ENCODE measurements at places on chromosomes 12 and 14.

DNA sequence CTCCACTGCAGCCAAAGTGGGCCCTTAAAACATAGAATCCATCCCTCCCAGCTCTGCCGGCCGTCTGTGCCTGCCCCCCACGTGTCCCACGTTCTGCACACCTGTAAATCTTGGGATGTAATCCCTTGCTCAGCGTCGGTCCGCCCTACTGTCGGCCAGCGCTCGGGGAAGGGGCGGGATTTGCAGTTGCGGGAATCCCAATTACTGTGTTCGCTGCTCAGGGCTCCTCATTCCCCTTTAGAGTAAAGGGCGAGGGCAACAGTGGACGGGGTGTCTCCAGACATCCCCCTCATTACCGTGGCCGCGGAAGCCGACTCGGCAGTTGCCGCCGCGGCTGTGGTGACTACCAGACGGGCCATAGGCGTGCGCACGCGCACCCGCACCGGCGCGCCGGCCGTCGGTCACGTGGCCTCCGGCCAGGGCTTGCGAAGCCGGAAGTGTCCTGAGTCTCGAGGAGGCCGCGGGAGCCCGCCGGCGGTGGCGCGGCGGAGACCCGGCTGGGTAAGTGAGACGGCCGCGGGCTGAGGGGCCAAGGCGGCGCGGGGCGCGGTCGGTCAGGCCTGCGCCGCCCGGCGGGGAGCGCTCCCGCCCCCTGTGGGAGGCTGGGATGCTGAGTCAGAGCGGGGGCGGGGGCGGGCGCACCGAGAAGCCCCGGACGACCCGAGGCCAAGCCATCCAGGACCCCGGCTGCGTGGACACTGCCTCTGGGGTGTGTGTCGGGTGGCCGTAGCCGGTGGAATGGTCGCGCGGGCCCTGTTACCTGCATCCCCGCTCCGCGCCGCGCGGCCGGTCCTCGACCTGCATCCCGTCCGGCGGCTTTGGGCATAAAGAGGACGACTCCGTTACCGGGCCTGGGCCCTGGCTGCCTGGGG is at the start of gene TBK1:
Gene TBK1, plus strand, starts transcription at position 434 of the 872 bp plus-strand sequence. CDS start 3,751 bp downstream, outside the sequence.
- DNase-seq, result peak; percentile 89

GRCh38 chr12:55043542-55043941 is 23.8 kb downstream of the NEUROD4 start:
- DNase-seq, result no peak

GRCh38 chr14:90475298-90475697 is 78.5 kb downstream of the CALM1 start:
- no peak for DNase-seq

DNA sequence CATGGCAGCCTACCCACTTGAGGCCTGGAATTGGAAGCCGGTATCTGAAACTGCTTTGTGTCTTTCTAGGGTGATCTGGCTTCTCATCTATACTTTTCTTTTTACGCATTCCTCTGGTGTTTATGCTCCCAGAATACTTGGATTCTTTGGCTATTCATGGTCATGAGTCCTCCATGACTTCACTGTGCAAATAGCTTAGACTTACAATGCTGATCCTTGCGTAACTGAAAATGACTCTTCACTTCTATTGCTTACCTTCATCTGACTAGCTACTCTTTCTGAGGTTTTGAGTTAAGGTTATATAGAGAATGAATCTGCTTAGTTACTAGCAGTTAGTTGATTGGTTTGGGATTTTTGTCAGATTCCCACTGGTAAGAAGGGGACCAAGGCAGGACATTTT is 121.7 kb upstream of the NOVA1 start:
- no peak for DNase-seq

- DNase-seq, result no peak
Measured at GRCh38 chr14:67735336-67736147, 33.9 kb downstream of the RDH12 start.

DNA sequence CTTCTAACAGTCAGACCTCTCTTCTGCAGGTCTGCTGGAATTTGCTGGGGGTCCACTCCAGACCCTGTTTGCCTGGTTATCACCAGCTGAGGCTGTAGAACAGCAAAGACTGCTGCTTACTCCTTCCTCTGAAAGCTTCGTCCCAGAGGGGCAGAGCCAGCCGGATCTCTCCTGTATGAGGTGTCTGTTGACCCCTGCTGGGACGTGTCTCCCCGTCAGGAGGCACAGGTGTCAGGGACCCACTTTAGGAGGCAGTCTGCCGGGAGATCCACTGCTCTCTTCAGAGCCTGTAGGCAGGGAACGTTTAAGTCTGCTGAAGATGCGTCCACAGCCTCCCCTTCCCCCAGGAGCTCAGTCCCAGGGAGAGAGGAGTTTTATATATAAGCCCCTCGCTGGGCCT is 125.1 kb downstream of the SOX5 start:
- DNase-seq, result no peak

GRCh38 chr14:68718023-68718990 is 74.6 kb downstream of the ZFP36L1 start:
- no peak for DNase-seq

DNA sequence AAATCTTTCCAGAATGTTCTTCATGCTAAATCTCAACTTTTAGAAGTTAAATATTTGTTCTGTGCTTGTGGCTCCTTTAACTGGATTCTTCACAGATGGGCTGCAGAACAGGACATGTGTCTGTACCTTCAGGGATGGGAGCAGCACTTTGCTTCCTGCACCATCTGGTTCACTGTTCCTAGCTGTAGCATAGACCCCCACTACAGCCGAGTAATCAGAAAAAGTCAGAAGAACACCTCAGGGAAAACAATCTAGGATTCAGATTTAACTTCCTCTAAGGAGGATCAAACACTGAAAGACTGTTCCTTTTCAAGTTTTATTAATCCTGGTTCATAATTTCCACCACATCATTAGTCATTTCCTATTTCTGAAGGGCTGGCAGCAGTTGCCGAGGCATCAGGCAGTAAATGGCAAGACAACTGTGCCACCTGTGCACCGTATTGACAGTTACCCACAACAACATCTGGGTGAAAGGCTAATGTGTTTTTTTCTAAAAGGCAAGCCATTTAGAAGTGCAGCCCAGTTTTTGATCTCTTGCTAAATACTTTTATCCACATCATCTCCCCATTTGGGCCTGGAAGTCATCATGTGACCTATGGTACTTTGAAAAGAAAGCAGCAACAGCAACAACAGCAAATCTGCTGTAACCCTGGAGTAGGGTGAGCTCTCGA is 212.8 kb upstream of the BMP4 start:
- DNase-seq, result no peak

DNA sequence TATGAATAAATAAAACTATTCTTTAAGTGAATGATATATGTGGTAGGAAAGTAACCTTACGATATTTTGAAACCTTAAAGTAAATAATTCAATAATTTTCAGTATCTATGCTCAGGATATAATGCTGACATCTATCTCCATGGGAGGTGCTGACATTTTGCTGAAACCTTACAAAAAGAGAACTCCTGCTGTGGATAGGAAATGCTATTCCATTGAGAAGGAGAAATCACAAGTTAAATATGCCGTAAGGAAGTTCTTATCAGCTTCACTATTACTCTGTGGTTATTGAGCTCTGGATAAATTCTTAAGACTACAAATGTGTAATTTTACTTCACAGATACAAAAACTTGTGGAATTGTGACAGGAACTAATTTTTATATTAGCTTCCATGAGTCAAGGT is 722.1 kb downstream of the TMTC2 start:
- DNase-seq, result no peak

DNA sequence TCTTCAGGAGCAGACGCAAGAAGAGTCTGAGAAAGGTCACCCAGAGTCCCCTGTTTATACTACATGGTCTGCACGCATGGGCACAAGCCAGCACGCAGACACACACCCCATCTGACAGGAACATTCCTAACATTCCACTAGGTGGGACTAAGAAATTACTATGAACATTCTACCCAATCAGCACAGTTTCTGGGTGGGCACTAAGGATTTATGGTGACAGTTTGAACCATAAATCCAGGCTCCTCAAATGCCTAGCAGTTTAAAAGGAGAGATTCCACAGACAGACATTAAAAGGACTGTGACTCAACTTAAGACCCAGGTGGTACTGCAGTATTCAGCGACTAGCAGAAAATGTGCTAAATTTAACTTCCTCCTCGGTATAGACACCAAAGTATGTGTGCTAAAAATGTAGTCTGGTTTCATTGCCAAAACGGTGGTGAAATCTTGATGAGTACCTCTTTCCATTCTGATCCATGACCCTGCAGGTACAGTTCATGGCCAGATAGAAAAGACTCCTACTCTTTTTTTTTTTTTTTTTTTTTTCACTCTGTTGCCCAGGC is 16.2 kb downstream of the ABHD4 start:
- DNase-seq, result no peak

- peak; percentile 74 for DNase-seq
Measured at GRCh38 chr12:57836442-57837375, 9.8 kb downstream of the CTDSP2 start.

DNA sequence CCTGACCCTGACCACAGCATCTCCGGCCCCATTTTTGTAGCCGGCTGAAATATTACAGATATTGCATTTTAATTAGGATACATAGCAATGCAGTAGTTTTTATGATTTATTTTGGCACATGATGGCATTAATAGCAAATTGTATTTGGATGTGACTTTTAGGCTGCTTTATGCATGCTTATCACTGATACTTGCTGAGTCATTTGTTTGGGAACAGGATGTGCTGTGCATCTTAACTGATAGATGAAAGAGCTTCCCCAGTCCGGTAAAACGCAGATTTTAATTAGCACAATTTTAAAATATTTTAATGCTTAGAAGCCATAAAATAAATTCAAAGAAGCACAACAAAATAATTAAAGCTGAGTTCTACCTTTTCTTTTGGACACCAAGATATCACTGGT is 90.7 kb downstream of the OTOGL start:
- no peak for DNase-seq

DNA sequence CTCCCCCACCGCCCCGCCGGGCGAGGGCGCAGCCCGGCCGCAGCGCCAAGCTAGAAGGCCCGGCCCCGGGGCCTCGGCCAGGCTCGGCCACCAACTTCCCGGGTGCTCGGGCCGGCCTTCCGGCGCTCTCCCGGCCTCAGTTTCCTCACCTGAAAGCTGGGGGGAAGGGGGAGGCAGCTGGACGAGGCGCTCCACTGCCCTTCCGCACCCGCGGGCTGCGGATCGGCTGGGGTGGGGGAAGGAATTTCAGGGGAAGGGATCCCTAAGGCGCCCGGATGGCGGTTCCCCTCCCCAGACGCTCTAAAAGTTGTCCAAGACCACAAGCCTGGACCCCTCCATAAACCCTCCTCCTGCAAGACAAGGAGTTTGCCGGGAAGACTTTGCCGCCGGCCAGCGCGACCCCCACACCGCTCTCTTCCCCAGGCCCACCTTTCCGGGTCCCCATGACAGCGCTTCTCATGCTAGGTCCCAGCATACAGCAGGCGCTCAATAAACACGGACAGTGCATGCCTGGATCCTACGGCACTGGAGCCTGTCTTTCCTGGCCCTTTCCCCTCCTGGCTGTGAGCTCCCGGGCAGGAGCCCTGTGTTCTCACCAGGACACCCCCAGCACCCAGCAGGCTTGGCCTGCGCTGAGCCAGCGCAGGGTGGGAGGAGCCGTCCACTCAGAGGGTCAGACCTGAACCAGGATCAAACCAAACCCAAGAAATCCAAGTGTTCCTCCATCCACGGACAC is 18.1 kb downstream of the BEGAIN start:
- no peak for DNase-seq

GRCh38 chr14:58415636-58416547 is 11.4 kb downstream of the TIMM9 start:
- DNase-seq, result no peak

GRCh38 chr14:60958146-60958545 is 22.7 kb downstream of the TRMT5 start:
- no peak for DNase-seq

- DNase-seq, result no peak
Measured at GRCh38 chr12:108676707-108677106, 43.0 kb upstream of the SELPLG start.

- no peak for DNase-seq
Measured at GRCh38 chr14:85234156-85235025, 295.6 kb upstream of the FLRT2 start.
